Osteocyte (in vitro differentiated cells): ENCODE measurements at places on chromosomes 3 and 15. TPM values are rescaled to one million over a fixed set of nuclear protein-coding genes. Genes with fewer than 3 reads are reported as not detected.

Gene TMEM43
- total RNA-seq = 73.3 and 76.5 TPM in 2 replicates

DNA sequence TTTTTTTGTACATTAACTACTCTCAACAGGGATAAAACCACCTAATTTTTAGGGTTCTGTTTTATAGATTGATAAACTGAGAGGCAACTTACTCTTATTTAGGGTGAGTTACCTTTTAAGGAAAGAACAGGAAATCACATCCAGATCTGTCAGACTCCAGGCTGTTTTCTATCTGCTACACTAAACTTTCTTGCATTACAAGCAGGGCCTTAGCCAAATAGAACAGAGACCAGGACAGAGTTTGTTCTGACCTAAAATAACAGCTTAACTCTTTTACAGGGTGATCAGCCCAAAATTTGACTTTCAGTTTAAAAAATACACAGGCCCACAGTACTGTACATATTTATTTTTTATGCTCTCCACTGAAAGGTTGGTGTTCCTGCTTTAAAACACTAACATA, 38.6 kb downstream of the SGO1 start:
- H3K36me3 ChIP-seq = peaks cover 25% of the 10 kb centered on the region
- no peak overlapping the region for H3K4me3 ChIP-seq
- H3K27ac ChIP-seq = no peak overlapping the region
- H3K27me3 ChIP-seq = no peaks in the 10 kb centered on the region
- no peak for DNase-seq
- peaks cover 4% of the 10 kb centered on the region for H3K4me1 ChIP-seq

GRCh38 chr3:14521611-14522010, 18.5 kb downstream of the GRIP2 start:
- peaks cover 10% of the 10 kb centered on the region for H3K4me1 ChIP-seq
- H3K27ac ChIP-seq = no peak overlapping the region
- peaks cover 7% of the 10 kb centered on the region for H3K27me3 ChIP-seq
- no peak overlapping the region for H3K4me3 ChIP-seq
- H3K36me3 ChIP-seq = no peaks in the 10 kb centered on the region

DNA sequence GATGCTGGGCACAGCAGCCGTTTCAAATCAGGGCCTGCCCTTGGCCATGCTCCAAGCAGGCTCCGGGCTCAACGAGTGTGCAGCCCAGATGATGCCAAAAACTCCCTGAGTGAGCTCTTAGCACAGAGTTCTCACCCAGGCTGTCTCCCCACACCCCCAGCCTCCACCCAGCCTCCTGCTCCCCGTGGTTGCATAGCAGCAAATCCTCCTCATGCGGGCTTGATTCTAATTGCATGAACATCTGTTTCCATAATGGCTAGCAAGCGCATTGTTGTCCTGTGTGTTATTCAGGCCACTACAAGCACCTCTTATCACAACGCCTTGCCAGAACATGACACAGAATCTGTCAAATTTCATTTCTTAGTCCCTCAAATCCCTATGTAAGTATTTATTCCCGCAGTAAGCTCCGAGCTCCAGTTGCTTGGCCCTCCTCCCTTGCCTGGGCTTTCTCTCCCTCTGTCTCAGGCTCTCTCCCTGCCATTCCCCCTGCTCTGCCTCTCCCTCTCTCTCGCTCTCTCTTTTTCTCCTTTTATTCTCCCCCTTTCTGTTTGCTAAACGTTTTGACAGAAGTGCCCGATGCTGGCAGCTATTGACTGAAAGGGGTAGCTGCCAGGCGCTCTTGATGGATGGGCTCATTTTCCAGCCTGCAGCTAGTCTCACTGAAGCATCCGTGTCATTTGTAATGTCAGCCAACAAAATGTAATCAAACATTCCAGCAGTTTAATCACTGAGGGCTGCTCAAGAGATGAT, 306.5 kb downstream of the IL20RB start:
- DNase-seq = no peak
- no peaks in the 10 kb centered on the region for H3K36me3 ChIP-seq
- H3K4me1 ChIP-seq = no peaks in the 10 kb centered on the region
- no peak overlapping the region for H3K27ac ChIP-seq
- H3K4me3 ChIP-seq = no peak overlapping the region

- H3K27me3 ChIP-seq = peaks cover 35% of the 10 kb centered on the region
- no peak overlapping the region for H3K27ac ChIP-seq
- DNase-seq = no peak
- no peaks in the 10 kb centered on the region for H3K4me1 ChIP-seq
Observed at GRCh38 chr3:137105277-137105977, 147.6 kb downstream of the IL20RB start.

DNA sequence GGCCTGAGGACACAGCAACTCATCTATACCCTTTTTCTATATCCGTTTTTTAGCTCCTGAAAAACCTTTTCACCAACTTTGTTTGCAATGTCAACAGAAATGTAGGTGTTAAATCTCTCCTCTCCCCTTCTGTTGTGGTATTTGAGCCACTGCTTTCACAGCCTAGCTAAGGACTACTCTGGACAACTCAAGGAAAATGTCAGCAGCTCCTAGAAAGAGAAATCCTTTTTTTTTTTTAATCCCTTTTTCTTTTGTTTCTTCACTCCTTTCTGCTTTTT, 176.6 kb downstream of the KLHL25 start:
- no peak for DNase-seq
- no peak overlapping the region for H3K27ac ChIP-seq

GRCh38 chr3:73530022-73530396, 94.7 kb downstream of the PDZRN3 start:
- H3K27ac ChIP-seq = no peak overlapping the region
- H3K27me3 ChIP-seq = no peaks in the 10 kb centered on the region
- DNase-seq = no peak

- peak overlapping the region; percentile 96 for H3K27ac ChIP-seq
- DNase-seq = no peak
Observed at GRCh38 chr3:3125977-3126376, 763 bp upstream of the TRNT1 start.

- no peak overlapping the region for H3K27ac ChIP-seq
- no peak for DNase-seq
- peaks cover 11% of the 10 kb centered on the region for H3K4me1 ChIP-seq
- no peaks in the 10 kb centered on the region for H3K27me3 ChIP-seq
- no peak overlapping the region for H3K4me3 ChIP-seq
Observed at GRCh38 chr3:158405507-158405906, 165.5 kb upstream of the MLF1 start.

DNA sequence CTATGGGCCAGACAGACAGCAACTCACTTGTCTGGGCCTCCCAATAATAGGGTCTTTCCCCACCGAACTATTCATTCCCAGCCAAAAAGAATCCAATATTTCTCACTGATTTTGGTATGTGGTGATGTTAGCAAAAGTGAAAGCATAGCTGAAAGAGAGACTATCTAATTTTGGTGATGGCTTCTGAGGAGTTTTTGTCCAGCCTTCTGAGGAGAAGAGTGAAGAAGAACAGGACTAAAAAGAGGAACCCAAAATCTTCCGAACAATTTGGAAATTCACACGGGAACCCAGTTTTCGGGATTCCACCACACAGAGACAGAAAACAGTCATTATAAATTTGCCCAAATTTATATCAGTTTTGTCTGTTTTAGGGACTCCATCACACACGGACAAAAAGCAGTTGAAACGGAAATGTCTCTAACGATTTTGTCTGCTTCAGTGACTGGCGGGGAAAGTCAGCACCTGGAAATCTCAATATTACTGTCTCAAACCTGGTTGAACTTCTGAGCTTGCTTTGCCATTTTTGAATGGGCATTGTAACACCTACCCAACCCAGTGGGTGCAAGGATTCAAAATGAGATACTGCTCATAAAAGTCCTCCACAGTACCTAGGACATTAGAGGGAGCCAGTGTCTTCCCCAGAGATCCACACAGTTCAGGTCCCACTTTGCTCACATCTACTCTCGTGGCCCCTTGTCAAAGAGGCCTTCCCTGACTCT, 9.1 kb downstream of the CD80 start:
- no peaks in the 10 kb centered on the region for H3K4me1 ChIP-seq

DNA sequence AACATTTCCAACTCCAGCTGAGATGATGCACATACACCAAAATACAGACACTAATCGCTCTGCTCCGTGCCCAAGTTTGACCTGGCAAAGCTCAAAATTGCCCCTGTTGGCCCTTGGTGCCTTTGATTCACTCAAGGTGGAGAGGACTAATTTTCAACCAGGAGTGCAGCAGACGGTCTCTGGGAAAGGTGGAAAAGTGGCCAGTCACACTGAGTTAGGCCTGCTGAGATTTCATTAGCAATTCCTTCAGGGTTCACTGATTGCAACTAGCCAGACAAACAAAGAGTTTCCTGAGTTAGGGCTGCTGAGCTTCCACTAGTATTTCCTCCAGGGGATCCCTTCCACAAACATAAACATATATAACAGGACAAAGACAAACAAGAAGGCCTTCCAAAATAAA, 28.7 kb upstream of the LHFPL4 start:
- peaks cover 7% of the 10 kb centered on the region for H3K27me3 ChIP-seq
- no peak for DNase-seq
- H3K27ac ChIP-seq = no peak overlapping the region
- H3K4me1 ChIP-seq = no peaks in the 10 kb centered on the region
- H3K36me3 ChIP-seq = no peaks in the 10 kb centered on the region

Gene NT5DC2
- 178 and 188 TPM in 2 replicates for total RNA-seq

Gene GPR149
- not detected in 2 replicates for total RNA-seq

GRCh38 chr15:67521029-67521782, at the start of gene C15orf61:
Gene C15orf61 (plus strand): TSS chr15:67521131. CDS start chr15:67521249, 118 bp downstream.
- H3K4me1 ChIP-seq = peaks cover 28% of the 10 kb centered on the region

- no peaks in the 10 kb centered on the region for H3K36me3 ChIP-seq
- DNase-seq = no peak
- no peak overlapping the region for H3K4me3 ChIP-seq
- H3K4me1 ChIP-seq = no peaks in the 10 kb centered on the region
- no peak overlapping the region for H3K27ac ChIP-seq
Observed at GRCh38 chr3:13844911-13845310, 35.0 kb downstream of the WNT7A start.

Gene GCSAM
- total RNA-seq = not detected in 2 replicates

GRCh38 chr3:23740517-23740965, 65.2 kb upstream of the UBE2E1 start:
- no peaks in the 10 kb centered on the region for H3K36me3 ChIP-seq
- no peak for DNase-seq
- H3K27me3 ChIP-seq = no peaks in the 10 kb centered on the region
- H3K4me3 ChIP-seq = no peak overlapping the region
- H3K27ac ChIP-seq = no peak overlapping the region

GRCh38 chr3:144312702-144313101, 341.1 kb downstream of the DIPK2A start:
- H3K4me1 ChIP-seq = no peaks in the 10 kb centered on the region
- H3K27me3 ChIP-seq = no peaks in the 10 kb centered on the region
- H3K36me3 ChIP-seq = no peaks in the 10 kb centered on the region
- H3K27ac ChIP-seq = no peak overlapping the region

Gene VGLL3
- 528 and 587 TPM in 2 replicates for total RNA-seq
